ENCODE measurements at places on chromosomes 12 and 14.

GRCh38 chr12:88501972-88502938, 78.0 kb downstream of the KITLG start:
- DNase-seq: peak; percentile 14

DNA sequence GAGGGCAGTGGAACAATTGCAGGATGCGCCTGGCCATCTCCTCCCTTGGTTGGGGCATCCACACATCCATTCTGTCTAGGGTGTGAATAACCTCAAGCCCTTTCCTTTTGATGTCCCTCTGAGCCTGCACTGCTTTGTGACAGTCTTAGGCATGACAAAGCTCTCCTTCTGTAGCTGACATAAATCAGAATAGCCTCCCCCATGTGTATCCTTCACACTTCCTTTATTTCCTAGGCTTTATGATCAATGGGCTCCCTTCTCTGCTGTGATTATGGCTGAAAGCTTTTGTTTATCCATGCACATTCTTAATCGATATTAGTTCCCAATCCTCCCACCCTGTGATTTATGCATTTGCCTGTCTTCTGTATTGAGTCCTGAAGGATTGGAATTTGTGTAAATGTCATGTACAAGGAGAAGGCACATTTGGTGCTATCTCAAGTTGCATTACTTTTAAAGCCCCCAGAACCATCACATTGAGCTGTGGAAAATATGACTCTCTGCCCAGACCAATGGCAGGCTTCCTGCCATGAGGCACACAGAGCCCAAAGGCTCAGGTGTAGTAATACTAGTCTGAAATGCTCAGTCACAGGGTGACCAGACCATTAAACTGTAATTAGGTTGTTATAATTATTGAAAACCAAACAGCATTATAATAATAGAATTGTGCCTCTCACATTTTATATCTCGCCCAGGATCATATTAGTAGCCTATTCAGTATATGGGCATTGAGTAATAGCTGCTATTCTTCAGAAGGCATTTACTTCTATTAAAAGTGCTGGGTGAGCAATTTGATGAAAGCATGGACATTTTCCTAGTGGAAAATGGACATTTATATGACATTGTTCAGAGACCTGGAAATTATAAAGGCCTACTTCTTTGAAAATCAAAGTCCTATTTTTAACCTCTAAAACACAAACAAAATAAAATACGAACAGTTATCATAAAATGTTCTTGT, 14.0 kb downstream of the EMP1 start:
- DNase-seq: no peak

DNA sequence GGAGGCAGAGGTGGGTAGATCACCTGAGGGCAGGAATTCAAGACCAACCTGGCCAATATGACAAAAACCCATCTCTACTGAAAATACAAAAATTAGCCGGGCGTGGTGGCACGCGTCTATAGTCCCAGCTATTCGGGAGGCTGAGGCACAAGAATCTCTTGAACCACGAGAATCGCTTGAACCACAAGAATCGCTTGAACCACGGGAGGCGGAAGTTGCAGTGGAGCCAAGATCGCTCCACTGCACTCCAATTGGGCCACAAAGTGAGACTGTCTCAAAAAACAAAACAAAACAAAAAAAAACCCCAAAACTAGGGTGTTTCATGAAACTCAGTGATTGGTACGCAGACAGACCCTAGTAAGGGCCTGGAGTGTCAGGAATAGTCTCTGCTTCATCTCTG, 6.4 kb upstream of the ARF6 start:
- no peak for DNase-seq

GRCh38 chr12:38775457-38775856, 129.9 kb downstream of the CPNE8 start:
- DNase-seq: no peak

DNA sequence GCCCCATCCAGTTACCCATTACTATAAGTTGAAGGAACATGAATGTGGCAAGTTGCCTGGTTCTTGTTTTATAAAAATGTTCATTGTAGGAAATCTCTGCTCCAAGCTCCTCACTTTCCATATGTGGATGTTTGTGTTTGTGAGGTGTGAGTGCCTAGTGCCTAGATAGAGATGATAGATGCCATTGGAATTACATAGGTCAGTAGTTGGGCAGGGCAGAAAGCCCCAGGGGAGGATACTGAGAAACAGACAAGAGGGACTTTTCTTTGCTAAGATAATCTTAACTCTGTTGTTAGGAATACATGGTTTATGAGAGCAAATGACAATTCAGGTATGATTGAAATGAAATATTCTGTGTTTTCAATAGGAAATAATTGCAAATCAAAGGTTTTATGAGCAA, 226.3 kb upstream of the GRIP1 start:
- DNase-seq: no peak

DNA sequence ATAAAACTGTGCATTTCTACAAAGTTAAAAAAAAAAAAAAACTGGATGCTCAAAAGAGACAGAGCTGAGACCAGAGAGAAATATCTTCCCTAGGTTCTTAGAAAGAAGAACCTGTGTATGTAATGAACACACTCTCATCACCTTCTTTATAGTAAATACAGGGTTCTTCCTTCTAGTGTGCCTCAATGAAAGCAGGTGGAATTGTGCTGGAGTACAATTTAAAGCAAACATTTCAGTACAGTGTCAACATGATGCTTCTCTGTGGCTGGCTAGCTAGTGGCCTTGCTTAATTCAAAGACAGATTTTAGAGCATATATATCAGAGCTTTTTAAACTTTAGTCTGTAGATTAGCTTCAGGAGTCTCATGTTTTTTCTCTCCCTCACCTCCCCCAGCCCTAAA, 249.8 kb upstream of the ARHGAP5 start:
- DNase-seq: no peak

GRCh38 chr12:100403446-100403845, 46.6 kb downstream of the SLC17A8 start:
- DNase-seq: no peak

DNA sequence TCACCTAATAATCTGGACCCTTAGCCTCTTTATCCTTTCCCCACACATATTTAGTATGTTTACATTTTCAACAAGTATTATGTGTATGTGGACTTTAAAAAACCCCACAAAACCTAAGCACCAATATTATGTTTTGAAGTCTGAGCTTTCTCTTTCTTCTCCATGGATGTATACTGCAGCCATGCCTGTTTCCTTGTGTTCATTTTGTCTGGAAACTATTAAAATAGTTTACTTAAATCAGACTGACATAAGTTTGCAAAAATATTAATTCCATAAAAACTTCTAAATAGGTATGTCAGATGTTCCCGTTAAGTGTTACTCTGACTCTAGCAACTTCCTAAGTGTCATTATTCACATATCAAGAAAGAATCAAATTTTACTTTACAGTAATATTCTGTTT, 2.9 kb downstream of the HIGD1C start:
- no peak for DNase-seq

- DNase-seq: no peak
Observed at GRCh38 chr12:62725781-62726180, 209.2 kb downstream of the PPM1H start.

DNA sequence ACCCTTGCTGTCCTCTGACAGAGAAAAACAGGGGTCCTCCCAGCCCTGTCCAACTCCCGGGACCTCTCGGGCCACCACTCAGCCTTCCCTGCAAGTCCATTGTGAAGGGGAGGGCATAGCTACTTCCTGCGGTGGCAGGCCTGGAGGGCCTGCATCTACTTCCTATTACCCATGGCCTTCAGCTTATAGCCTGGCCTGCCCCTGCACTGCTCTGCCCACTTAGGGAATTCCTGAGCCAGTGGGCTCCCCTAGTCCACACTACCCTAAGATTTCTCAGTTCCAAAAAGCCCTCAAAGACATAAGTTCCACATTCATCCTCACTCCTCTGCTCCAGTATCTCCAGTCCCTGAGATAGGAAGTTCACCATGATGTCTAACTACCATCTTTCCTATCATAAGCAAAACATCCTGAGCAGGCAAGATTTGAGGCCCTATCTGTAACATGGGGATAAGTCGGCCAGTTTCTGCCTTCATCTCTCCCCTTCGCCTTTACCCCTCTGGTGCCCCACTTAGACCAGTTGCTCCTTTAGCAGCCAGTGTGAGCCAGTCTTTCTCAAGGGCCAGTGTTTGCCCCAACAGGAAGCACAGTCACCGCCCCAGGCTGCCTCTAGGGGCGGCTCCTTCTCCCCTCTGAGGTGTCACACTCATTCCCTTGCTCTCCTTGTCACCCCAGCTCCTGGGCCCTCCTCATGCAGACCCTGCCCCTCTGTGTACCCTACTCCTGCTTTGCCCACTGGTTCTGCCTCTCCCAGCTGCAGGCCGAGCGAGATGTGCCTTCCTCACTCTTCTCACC, 10.9 kb downstream of the HDAC7 start:
- no peak for DNase-seq

DNA sequence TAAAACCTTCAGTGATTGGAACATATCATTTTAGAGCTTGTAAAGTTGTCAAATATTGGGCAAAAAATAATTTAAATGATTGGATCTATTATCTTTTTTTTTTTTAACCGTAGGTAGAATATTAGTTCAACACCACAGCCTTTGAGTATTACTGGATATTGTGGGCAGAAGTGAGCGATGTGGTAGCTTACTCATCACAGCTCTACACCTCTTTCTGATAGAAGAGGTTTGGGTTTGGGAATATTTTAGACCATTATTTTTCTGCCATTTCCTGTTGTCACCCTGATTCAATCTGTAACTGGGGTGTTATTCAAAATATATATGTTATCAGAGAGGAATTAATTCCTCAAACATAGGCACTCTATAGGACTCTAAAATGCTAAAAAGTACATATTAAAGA, 34.8 kb upstream of the SLC38A2 start:
- no peak for DNase-seq

GRCh38 chr12:117528538-117528937, 167.1 kb upstream of the NOS1 start:
- DNase-seq: no peak

DNA sequence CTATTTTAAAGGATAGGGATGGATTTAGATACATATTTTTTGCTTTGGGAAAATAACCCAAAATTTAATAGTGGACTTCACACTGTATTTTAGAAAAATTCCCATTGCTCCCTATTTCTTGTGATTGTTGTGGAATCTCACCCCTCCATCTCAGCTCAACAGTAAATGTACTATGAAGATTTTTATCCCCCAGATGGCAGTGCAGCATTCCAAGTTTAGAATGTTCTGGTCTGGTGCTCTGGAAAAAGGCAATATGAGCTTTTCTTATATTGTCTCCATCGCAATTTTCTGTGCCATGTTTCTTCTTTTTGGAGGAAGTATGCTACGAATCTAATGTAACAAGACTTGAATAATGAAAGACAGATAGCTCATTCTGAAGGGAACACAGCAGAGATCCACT, 471.7 kb upstream of the SYT1 start:
- DNase-seq: no peak

- DNase-seq: no peak
Observed at GRCh38 chr12:129530984-129531383, 372.8 kb downstream of the TMEM132D start.

Measured in prostate gland (tissue), 2 donors.